ENCODE measurements at places on chromosomes 3 and 15.

GRCh38 chr15:90031231-90031791 is 30.2 kb downstream of the ZNF710 start:
- DNase-seq = peak; percentile 58

- peak; percentile 83 for DNase-seq
These were observed 91.7 kb upstream of the FGF12 start for GRCh38 chr3:192819001-192819569.

GRCh38 chr3:126752303-126753190 is 48.5 kb downstream of the CHCHD6 start:
- DNase-seq = peak; percentile 82

GRCh38 chr3:46626039-46626438 is 13.7 kb downstream of the FAM240A start:
- DNase-seq = no peak

DNA sequence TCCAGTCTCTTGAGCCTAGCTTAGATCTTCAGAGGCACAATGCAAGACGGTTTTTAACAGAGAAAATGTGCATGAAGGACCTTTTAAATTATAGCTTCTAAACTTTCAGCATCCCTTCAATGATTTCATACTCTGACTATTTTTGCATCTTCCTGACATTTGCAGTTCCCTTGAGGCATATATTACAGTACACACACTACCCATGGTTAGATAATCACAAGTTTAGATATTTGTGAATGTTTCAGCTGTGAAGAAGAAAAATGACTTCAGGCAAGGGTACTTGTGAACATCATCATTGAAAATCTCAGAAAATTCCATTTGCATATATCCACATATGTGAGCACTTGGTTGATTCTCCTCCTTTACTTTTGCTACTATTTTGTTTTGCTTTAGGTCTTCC is 341.5 kb downstream of the ROBO2 start:
- no peak for DNase-seq

GRCh38 chr15:58260205-58260724 is 122.1 kb downstream of the AQP9 start:
- DNase-seq = no peak

DNA sequence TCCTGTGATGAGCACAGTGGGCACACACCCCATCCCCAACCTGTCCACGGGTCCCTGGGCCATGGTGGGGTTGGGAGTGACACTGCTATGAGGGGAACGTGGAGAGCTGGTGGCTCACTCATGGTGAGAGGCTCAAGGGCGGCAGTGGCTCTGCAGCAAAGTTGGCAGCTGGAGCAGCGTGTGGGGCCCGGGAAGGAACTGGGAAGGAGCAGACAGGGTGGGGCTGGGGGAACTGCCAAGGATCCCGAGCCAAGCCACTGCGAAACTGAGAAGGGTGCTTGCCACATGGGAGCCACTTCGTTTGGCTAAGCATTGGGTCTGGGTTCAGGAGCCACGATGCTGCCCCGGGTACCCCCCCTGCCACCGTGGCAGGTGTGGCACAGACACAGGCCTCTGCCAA is 80.1 kb downstream of the SNRK start:
- no peak for DNase-seq

DNA sequence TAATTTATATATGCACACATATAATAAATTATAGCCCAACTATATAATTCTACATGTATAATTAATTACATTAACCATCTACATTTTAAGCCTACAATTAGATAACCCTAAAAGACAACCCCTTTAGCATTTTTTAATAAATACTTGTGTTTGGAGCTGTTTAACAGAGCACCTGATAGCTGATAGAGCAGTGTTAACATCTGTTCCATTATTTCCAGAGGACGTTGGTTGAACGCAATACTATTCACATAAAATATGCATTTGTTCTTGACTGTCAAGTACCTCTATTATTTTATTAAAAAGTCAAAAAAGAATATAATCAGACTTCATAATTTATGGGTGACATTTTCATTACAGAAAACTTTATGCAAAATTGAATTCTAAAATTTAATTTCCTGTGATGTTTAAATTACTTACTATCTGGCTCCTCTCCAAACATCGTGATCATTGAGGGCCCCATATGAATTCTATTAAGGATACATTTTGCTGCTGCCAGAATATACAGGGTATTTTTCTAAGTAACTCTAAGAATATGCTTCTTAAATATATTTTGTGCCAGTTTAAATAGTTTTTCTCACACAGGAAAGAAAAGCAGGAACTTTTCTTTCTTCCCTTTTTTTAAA is 234.3 kb downstream of the SHOX2 start:
- DNase-seq = no peak

GRCh38 chr3:30199096-30199759 is 407.2 kb upstream of the TGFBR2 start:
- DNase-seq = peak; percentile 49

DNA sequence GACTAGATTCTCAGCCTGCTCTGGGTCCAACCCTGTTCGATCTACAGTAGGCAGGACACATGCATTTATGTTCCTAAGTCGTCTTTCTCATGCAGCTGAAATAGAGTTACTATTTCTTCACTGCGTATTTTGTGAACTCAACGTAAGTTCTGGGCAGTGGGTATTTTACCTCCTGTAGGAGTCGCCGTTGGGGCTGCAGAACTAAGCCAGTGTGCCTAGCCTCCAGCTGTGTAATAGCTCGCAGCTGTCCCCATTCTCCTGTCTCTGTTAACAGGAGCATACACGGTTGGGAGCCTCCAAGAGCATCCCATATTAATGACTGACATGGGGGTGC is 58.4 kb upstream of the HRH1 start:
- no peak for DNase-seq

DNA sequence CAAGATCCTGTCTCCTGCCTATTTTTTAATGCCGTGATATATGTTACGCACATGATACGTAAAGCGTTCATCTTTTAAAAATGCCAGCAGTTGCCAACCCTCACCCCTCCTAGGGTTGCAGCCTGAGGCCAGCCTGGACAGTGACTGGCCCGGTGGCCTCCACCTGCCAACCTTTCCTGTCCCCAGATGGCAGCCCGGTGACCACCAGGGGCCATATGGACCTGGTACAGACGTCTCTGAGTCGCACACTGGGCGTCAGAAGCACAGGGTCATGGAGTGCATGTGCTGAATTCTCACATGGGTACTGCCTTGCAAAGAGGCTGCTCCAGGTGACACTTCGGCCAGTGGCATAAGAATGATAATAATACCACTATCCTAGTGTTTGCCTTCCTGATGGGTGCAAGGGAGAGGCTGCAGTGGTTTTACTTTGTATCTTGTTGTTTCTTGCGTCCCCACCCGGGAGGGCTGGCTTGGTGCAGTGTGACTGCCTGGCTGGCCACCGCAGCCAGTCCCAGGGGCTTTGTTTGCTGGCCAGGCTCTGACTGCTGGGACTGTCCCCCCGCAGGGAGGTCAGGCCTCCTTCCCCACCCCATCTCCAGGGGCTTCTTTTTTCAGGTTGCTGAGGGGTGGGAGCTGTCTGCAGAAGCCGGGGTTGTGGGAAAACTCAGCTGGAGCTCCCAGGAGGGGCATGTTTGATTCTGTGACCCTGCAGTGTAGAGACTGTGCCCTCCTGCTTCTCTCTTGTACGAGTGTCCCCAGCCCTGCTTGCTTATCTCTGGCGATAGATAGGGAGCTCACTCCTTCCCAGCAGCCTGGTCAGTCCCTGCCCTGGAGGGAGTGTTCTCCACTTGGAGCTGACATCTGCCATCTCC is 16.9 kb downstream of the FBLN2 start:
- no peak for DNase-seq
